ENCODE measurements at places on chromosomes 13 and 19. TPM values are rescaled to one million over a fixed set of nuclear protein-coding genes. Genes with fewer than 3 reads are reported as not detected.

Gene PLEKHF1
- 4.9 TPM for total RNA-seq

Gene OR10H1
- total RNA-seq, result not detected

Gene CDADC1
- 3.9 TPM for total RNA-seq

- H3K4me1 ChIP-seq, result no peaks in the 10 kb centered on the region
- H3K27ac ChIP-seq, result no peak overlapping the region
- H3K27me3 ChIP-seq, result no peaks in the 10 kb centered on the region
- DNase-seq, result no peak
- no peak overlapping the region for H3K4me3 ChIP-seq
- no peaks in the 10 kb centered on the region for H3K36me3 ChIP-seq
Observed at GRCh38 chr13:109836629-109837607, 50.5 kb upstream of the IRS2 start.

GRCh38 chr19:10245189-10245939 lies 6.7 kb upstream of the MRPL4 start:
- no peak overlapping the region for H3K4me3 ChIP-seq
- H3K36me3 ChIP-seq, result no peaks in the 10 kb centered on the region
- no peak overlapping the region for H3K27ac ChIP-seq
- H3K4me1 ChIP-seq, result no peaks in the 10 kb centered on the region
- H3K27me3 ChIP-seq, result no peaks in the 10 kb centered on the region

DNA sequence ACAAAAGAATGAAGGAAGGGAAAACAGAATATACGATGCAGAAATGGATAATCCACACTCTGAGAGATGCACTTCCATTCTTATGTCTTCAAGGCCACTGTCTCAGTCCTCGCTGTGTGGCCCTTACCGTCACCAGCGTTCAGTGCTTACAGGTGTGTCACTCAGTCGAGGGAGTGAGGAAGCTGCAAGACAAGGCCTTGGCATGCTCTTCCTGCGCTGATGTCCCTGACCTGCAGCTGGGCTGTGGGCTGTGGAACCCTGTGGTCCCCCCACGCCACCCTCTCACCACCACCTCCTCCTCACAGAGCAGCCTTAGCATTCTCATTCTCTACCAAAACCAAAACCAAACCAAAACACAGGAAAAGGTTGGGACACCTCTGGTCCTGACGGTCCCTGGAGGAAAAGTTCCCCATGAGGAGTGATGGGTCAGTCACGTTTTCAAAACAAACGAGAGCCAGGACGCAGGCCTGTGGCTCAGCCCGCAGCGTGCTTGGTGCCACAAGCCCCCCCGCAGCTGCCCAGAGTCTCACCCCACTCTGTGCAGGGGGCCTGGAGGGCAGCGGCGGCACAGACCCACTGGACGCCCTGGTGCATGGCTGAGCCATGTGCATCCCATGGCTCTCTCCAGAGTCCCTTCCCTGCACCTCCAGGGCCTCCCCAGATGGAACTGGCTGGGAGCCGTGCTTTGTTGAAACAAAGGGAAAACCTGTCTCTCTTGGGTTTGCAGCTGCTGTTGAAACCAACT lies 48.2 kb upstream of the GPR183 start:
- no peaks in the 10 kb centered on the region for H3K27me3 ChIP-seq
- no peak overlapping the region for H3K27ac ChIP-seq
- no peak for DNase-seq
- H3K36me3 ChIP-seq, result peaks cover 36% of the 10 kb centered on the region
- no peaks in the 10 kb centered on the region for H3K4me1 ChIP-seq

DNA sequence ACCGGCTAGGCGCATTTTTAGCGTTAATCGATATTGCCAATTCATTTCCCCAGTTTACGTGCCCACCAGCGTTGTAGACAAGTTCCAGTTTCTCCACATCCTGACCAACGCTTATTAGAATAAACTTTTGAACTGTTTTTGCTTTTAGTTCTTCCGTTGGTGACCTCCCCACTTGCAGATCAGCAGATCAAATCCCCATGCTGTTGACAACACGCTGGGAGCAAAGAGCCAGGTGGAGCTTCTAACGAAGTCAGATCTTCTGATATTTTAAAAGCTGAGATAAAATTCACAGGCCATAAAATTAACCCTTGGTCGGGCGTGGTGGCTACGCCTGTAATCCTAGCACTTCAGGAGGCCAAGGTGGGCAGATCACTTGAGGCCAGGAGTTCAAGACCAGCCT lies 21.2 kb downstream of the RCN3 start:
- no peak overlapping the region for H3K27ac ChIP-seq
- H3K4me1 ChIP-seq, result no peaks in the 10 kb centered on the region
- no peak overlapping the region for H3K4me3 ChIP-seq
- H3K27me3 ChIP-seq, result no peaks in the 10 kb centered on the region
- DNase-seq, result no peak

DNA sequence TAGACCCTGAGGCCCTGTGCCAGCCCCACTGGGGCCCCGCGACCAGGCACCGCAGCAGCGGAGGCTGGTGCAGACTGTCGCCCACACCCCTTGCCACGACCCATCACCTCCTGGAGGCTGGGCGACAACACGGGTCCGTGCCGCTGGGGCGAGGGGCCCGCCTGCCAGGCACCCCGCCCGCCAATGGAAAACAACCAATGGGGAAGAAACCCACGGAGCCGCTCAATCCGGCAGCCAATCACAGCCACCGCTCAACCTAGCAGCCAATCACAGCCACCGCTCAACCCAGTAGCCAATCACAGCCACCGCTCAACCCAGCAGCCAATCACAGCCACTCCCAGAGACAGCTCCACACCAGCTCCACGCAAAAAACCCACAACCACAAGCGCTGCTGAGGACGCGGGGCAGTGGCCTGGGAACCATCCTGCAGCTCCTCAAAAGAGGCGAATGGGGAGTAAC lies 29.7 kb downstream of the GPX4 start:
- H3K27me3 ChIP-seq, result no peaks in the 10 kb centered on the region
- peak overlapping the region; percentile 23 for H3K4me3 ChIP-seq
- H3K4me1 ChIP-seq, result no peaks in the 10 kb centered on the region
- DNase-seq, result peak; percentile 86

DNA sequence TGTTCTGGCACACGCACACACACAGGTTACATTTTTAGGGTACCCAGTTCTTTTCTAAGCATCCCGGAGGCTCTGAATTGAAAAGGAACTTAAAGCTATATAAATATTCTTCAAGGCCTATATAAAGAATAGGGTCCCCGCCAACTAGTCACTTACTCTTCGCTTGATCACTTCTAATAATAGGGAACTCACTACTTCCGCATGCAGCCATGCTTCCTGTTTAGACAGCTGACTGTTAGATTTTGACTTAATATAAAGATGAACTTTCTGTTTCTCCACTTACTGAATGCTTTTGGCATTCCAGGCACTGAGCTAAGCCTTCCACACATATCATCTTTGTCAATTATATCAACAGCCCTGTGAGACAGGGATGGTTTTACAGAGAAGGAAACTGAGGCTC lies 259.6 kb downstream of the TSHZ3 start:
- no peak for DNase-seq
- H3K27me3 ChIP-seq, result no peaks in the 10 kb centered on the region
- H3K4me3 ChIP-seq, result no peak overlapping the region
- H3K27ac ChIP-seq, result no peak overlapping the region
- H3K4me1 ChIP-seq, result no peaks in the 10 kb centered on the region

DNA sequence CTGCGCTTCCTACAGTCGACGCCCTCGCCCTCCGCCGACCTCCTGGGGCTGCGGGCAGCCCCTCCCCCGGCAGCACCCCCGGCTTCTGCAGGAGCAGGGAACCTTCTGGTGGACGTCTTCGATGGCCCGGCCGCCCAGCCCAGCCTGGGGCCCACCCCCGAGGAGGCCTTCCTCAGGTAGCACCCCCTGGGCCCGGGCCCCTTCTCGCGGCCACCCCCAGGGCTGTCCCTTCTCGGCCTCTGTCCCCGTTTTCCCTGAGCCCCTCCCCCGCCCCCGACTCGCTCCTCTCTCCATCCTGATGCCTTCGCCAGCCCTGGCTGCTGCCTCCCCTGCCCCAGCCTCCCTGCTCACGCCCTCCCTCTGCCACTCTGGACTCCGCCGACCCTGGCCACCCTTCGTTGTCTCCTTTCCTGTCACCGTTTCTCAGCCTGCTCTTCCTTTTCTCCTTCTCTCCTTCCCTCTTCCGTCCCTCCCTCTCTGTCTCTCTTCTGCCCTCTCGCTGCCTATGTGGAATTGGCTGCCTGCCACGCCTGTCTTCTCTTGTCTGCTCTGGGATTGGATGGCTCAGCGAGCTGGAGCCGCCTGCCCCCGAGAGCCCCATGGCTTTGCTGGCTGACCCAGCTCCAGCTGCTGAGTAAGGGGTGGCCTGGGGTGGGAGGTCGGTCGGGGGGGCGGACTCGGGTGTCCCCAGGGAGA lies 11.0 kb downstream of the FUZ start:
- H3K36me3 ChIP-seq, result peaks cover 56% of the 10 kb centered on the region
- H3K4me1 ChIP-seq, result no peaks in the 10 kb centered on the region
- H3K27ac ChIP-seq, result no peak overlapping the region
- peak; percentile 91 for DNase-seq

- no peak overlapping the region for H3K27ac ChIP-seq
- DNase-seq, result no peak
- no peak overlapping the region for H3K4me3 ChIP-seq
Observed at GRCh38 chr19:5470264-5470671, 15.1 kb downstream of the ZNRF4 start.

DNA sequence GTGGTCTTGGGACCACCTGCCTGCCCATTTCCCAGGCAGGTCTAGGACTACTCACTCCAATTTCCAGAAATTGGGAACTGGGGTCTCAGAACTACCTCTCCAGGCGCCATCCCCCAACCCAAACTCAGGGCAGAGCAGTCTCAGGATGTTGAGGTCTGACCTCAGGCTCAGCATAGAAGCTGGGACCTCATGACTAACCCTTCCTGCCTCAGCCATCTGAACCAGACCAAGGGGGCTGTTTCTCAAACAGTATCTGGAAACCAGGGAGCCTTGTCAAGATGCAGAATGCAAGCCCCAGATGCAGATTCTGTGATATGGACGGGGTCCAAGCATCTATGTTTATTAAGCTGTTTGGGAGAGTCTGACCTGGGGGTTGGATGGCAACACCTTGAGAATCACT lies 1.3 kb downstream of the FBXW9 start:
- 0 out of 2 replicates have a peak, but pooled peaks cover 2% of the 10 kb centered on the region for H3K4me1 ChIP-seq
- no peaks in the 10 kb centered on the region for H3K27me3 ChIP-seq
- no peak for DNase-seq
